ENCODE measurements at places on chromosomes 1 and 21.

- no peak for DNase-seq
These were observed 71.1 kb downstream of the EPB41 start for GRCh38 chr1:28985427-28985826.

DNA sequence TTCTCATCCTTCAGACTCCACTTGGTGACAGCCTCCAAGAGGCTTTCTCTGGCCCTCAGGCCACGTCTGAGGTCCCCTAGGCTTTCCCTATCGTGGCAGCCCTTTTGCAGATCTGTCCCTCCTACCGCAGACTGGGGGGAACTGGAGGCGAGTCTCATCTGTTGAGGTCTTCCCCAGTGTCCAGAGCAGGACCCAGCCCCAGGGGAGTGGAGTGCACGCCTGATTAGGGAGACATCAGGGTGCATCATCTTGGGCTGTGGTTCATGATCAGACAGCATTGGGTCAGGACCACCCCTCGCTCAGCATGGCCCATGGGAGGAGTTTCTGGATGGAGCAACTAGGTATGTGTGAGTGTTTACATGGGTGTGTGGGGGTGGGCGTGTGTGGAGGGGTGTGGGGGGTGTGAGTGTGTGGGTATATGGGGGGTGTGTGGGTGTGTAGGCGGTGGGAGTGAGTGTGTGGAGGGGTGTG lies 8.5 kb upstream of the MATN1 start:
- no peak for DNase-seq

- DNase-seq: no peak
These were observed 231.7 kb upstream of the B3GALT2 start for GRCh38 chr1:193417945-193418744.

DNA sequence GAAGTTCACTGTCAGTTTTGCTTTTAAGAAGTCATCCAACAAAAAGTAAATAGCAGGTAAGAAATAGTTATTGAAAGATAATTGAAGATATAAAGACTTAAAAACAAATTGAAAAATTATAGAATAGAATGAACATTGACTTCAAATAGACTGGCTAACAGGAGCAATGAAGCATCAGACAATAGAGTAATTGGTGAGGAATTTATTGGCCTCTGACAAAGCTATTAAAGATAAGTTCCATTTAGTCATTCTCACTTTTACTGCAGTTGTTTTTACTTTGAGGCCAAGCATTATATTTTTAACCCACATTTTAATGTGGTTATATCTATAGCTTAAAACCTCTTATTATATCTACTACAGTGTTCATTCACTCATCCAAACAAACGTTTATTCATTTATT lies 228.8 kb upstream of the ADGRL2 start:
- DNase-seq: no peak

DNA sequence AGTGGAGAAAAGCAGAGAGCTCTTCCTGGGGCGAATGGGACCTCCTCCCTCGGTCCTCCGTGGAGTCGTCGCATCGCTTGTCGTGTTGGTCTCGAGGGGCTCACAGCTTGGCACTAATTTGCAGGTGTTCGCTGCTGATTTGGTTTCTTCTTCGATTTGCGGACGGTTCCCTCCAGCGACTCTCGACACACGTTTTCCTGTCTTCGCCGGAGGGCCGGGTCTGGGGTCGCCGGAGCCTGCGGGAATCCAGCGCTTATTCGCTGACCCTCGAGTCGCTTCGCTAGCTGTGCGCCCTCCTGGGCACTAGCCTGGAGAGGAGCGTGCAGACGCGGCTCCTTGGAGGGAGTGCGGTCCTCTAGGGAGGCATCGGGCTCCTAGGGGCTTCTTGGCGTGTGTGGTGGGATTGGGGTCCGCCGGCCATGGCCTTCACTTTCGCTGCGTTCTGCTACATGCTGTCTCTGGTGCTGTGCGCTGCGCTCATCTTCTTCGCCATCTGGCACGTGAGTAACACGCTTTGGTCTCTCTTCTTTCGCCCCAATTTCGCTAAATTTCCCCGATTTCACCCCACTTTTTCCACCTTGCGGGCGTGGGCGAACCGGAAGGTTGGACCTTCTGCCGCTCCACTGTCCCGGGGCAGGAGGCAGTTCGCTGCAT lies 766 bp downstream of the CNIH3 start:
- no peak for DNase-seq

DNA sequence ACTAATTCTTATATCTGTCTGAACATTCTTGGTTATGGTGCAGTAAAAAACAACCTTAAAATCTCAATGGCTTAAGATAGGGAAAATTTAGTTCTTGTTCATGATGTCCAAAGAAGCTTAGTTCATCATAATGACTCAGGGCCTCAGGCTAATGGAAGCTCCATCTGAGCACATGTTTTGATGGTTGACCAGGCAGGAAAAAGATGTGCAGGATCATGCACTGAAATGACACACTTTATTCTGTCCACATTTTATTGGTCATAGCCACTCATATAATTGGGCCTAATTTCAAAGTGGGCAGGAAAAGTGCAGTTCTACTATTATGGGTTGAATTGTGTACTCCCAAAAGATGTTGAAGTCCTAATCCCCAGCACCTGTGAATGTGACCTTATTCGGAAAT lies 198.2 kb downstream of the CENPF start:
- no peak for DNase-seq

- no peak for DNase-seq
These were observed at the start of gene BCAN for GRCh38 chr1:156641761-156642264. Gene BCAN (plus strand): TSS chr1:156642117. CDS start chr1:156646055, 3,938 bp downstream.

- DNase-seq: no peak
These were observed 202.0 kb downstream of the USH2A start for GRCh38 chr1:216221260-216221700.

GRCh38 chr1:45299981-45300668 lies 26.6 kb upstream of the HPDL start:
- no peak for DNase-seq

- DNase-seq: no peak
These were observed 25.8 kb upstream of the LSS start for GRCh38 chr21:46254208-46254975.

Measured in stimulated activated CD8-positive, alpha-beta memory T cell treated with anti-CD3 and anti-CD28 coated beads, Interleukin-4, amount 100 ng/mL, for 1 hour (primary cell).